ENCODE measurements at places on chromosomes 3 and 15.

- peaks cover 5% of the 10 kb centered on the region for H3K27me3 ChIP-seq
- peaks cover 7% of the 10 kb centered on the region for H3K4me1 ChIP-seq
- no peak overlapping the region for H3K4me3 ChIP-seq
- no peak overlapping the region for H3K27ac ChIP-seq
- peaks cover 3% of the 10 kb centered on the region for H3K36me3 ChIP-seq
These were observed 26.6 kb downstream of the GP9 start for GRCh38 chr3:129087138-129087702.

- peaks cover 4% of the 10 kb centered on the region for H3K36me3 ChIP-seq
- H3K4me1 ChIP-seq, result no peaks in the 10 kb centered on the region
- no peak overlapping the region for H3K4me3 ChIP-seq
- no peak overlapping the region for H3K27ac ChIP-seq
These were observed 10.6 kb downstream of the CISH start for GRCh38 chr3:50600841-50601591.

- H3K36me3 ChIP-seq, result no peaks in the 10 kb centered on the region
- no peak overlapping the region for H3K27ac ChIP-seq
- H3K4me3 ChIP-seq, result no peak overlapping the region
- DNase-seq, result no peak
These were observed 219.0 kb downstream of the LSAMP start for GRCh38 chr3:116226266-116226665.

DNA sequence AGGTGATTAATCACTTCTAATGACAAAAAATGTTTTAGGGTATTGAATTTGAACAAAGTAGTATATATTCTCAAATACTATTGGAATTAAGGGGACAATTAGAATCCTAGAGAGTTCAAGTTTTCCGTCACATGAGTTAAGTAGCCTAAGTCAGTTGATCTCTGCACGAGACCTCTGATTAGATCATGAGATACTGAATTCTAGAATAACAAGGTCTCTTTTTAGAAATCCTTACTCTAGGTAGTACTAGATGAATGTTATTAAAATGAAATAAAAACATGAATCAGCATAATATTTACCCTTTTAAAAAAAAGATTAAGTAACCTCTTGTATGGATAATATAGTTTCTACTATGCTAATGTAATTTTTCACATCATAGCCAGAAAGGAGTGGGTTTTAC lies 43.4 kb downstream of the MYO5A start:
- peaks cover 5% of the 10 kb centered on the region for H3K4me1 ChIP-seq
- H3K27me3 ChIP-seq, result peaks cover 4% of the 10 kb centered on the region
- H3K4me3 ChIP-seq, result no peak overlapping the region
- no peak for DNase-seq

- peaks cover 18% of the 10 kb centered on the region for H3K4me1 ChIP-seq
- H3K4me3 ChIP-seq, result peak within 1 kb of the TSS; percentile 93
- H3K27ac ChIP-seq, result peak within 1 kb of the TSS; percentile 77
These were observed at the start of gene RBPMS2 for GRCh38 chr15:64775551-64776401. Gene RBPMS2 (minus strand): TSS chr15:64775589. CDS start chr15:64775319, 270 bp downstream.

GRCh38 chr3:59235634-59236012 lies 185.8 kb upstream of the CFAP20DC start:
- DNase-seq, result no peak
- peaks cover 3% of the 10 kb centered on the region for H3K27me3 ChIP-seq
- no peak overlapping the region for H3K27ac ChIP-seq
- H3K36me3 ChIP-seq, result no peaks in the 10 kb centered on the region
- H3K4me1 ChIP-seq, result peaks cover 10% of the 10 kb centered on the region
- no peak overlapping the region for H3K4me3 ChIP-seq

DNA sequence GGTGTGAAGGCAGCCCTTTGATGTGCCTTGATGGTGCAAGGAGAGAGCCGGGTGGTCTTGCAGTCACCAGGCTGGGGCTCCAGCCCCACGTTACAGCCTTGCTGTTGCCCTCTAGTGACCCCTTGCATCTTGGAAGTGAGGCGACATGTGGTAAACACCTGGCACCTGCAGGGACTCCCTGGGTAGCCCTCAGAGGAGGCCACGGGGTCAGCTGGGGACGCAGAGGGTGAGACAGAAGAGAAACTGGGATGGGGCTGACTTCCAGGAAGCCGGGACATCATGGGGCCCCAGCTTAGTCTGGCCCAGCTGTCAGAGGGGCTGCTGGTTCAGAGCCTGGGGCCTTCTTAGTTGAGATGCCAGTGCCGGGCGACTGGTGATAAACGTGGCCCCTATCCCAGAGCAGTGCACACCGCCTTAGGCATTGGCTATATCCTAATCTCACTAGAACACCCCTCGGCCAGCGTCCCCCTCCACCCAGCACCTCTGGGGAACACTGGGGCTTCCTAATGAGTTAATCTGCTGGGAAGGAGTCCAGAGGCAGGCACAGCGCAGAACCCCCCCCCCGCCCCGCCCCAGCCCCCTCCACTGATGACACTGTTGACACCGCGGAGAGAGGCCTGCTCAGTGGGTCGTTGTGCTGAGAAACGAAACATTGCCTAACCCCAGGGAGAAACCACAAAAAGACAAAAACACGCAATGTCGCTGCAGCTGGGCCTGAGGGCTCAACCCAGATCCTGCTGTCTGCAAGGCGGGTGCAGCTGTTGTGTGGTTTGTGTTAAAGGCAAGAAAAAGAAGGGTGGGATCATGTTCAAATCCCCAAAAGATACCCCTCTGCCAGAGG lies 60.5 kb upstream of the KLF13 start:
- DNase-seq, result no peak
- no peak overlapping the region for H3K4me3 ChIP-seq
- H3K36me3 ChIP-seq, result peaks cover 3% of the 10 kb centered on the region
- no peak overlapping the region for H3K27ac ChIP-seq
- no peaks in the 10 kb centered on the region for H3K4me1 ChIP-seq

DNA sequence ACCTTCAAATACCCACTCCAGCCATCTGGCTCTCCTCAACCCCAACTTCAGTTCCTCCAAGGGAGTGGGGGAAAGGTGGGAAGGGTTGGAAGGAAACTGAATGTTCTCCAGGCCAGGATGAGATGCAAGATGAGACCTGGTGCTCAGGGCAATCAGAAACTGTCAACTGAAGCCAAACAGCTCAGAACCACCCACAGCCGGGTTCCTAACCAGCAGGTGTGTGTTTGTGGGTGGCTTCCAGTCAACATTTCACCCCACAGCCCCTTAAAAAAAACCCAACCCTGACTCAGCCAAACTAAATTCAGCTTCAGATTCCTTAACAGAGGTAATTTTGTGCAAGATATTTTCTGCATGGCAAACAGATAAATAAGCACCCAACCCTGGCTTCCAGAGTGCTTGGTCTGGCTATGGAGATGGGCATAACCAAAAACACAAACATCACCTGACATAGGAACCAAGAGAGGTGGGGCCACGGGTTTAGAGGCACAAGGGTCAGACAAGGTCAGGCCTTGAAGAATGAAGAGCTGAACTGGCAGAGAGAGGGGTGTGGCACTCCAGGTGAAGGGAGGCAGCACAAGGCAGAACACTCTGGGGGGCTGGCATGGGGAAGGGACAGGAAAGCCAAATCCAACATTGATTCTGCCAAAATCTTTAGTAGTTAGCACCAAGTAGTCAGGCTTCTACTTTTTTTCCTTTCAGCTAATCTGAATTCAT lies 34.7 kb downstream of the ZNF445 start:
- H3K4me3 ChIP-seq, result no peak overlapping the region
- H3K36me3 ChIP-seq, result peaks cover 27% of the 10 kb centered on the region
- DNase-seq, result no peak
- no peak overlapping the region for H3K27ac ChIP-seq
- H3K4me1 ChIP-seq, result peaks cover 18% of the 10 kb centered on the region

- H3K27ac ChIP-seq, result no peak overlapping the region
- H3K36me3 ChIP-seq, result no peaks in the 10 kb centered on the region
- H3K27me3 ChIP-seq, result peaks cover 2% of the 10 kb centered on the region
- DNase-seq, result no peak
These were observed 91.9 kb downstream of the MB21D2 start for GRCh38 chr3:192825657-192826200.

GRCh38 chr3:40490916-40491315 lies 14.0 kb downstream of the ZNF619 start:
- peaks cover 6% of the 10 kb centered on the region for H3K27me3 ChIP-seq
- no peak overlapping the region for H3K27ac ChIP-seq
- peaks cover 23% of the 10 kb centered on the region for H3K36me3 ChIP-seq
- DNase-seq, result no peak
- peaks cover 3% of the 10 kb centered on the region for H3K4me1 ChIP-seq
- H3K4me3 ChIP-seq, result no peak overlapping the region

GRCh38 chr15:40870716-40871115 lies 3.3 kb downstream of the RHOV start:
- no peak overlapping the region for H3K27ac ChIP-seq
- peaks cover 11% of the 10 kb centered on the region for H3K27me3 ChIP-seq
- peaks cover 2% of the 10 kb centered on the region for H3K4me1 ChIP-seq
- H3K4me3 ChIP-seq, result no peak overlapping the region

- H3K36me3 ChIP-seq, result peaks cover 52% of the 10 kb centered on the region
- DNase-seq, result no peak
- peaks cover 37% of the 10 kb centered on the region for H3K27me3 ChIP-seq
- peak overlapping the region; percentile 96 for H3K27ac ChIP-seq
- peak overlapping the region; percentile 63 for H3K4me3 ChIP-seq
- peaks cover 69% of the 10 kb centered on the region for H3K4me1 ChIP-seq
These were observed 2.8 kb upstream of the FAM131A start for GRCh38 chr3:184334470-184335158.

DNA sequence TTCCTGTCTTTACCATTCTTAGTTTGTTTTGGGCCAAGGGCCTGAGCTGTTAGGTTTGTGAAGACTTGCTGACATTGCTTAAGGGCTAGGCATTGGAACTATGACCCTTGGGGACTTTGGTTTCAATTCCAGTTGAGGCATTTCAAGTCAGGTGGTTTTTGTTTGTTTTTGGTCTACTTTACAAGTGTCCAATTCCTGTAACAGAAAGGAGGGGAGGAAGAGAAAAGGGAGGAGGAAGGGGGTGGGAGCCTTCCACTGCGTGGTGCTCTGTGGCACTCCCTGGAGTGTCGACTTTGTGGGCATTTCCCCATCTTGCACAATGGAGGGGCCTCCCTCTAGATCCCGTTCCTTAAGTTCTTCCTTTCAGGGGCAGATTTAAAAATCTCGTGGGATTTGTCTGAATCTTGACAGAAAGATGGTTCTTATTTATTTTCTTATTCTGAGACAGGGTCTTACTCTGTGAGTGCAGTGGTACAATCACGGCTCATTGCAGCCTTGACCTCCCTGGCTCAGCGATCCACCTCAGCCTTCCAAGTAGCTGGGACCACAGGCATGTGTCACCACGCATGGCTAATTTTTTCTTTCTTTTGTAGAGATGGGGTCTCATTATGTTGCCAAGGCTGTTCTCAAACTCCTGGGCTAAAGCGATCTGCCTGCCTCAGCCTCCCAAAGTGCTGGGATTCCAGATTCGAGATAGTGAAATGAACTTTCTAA lies 59.5 kb upstream of the RYK start:
- peak overlapping the region; percentile 20 for H3K27ac ChIP-seq
- DNase-seq, result no peak
- no peaks in the 10 kb centered on the region for H3K36me3 ChIP-seq
- H3K4me1 ChIP-seq, result peaks cover 42% of the 10 kb centered on the region

DNA sequence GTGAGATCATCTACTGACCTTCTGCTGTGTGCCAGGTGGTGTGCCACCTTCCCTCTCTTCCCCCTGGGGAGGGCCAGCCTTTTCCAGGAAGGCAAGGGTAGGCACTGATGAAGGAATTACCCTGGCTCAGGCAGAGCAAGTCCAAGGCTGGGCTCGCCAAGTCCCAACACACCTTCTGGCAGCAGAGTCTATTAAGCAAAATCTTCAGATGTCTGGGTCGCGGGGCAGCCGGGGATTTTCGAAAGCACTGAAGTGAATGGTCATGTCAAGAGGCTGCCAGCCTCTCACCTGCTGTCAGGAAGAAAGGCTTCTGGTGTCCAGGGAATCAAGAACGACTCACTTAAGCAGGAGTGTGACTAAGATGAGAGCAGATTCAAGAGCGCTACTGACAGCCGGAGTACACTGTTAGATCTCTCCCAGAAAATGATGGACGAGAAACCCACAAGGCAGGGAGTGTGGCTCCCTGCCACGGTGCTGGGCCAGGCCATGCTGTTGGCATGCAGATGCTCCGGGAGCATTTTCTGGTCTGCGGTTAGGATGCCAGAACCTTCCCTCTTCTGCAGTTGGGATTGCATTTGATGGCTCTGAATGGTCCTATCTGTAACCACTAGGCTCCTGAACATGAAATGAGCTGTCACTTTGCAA lies 479.8 kb downstream of the SHQ1 start:
- H3K4me3 ChIP-seq, result no peak overlapping the region
- H3K36me3 ChIP-seq, result peaks cover under 1% of the 10 kb centered on the region

DNA sequence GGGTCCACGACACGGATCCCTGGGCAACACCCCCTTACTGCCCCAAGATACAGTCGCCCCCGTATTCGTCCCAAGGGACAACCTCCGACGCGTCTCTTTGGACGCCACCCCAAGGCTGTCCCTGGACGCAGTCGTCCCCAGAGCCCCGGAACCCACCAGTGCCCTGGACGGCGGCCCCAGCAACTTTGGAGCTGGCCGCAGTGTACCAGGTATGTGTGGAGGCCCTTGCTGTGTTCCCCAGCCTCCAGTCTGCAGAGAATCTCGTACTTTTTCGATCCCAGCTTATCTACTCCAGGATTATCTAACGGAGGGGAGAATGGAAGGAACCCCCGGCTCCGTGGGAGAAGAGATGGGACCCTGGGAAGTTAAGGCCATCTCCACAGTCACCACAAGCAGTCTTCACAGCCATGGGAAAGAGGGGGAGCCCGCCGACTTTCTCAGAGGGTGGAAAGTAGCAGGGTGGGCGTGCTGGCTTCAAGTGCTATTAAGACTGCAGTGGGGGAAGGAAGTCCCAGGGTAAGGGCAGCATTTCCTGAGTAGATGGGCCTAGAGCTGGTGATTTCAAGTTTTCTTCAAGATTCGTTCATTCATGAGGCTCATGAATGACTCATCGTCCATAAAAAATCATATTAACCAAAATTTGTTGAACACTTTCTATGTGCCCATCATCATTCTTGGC lies 1.1 kb downstream of the MESP2 start:
- peaks cover 4% of the 10 kb centered on the region for H3K27me3 ChIP-seq
- H3K4me3 ChIP-seq, result no peak overlapping the region
- no peak overlapping the region for H3K27ac ChIP-seq

DNA sequence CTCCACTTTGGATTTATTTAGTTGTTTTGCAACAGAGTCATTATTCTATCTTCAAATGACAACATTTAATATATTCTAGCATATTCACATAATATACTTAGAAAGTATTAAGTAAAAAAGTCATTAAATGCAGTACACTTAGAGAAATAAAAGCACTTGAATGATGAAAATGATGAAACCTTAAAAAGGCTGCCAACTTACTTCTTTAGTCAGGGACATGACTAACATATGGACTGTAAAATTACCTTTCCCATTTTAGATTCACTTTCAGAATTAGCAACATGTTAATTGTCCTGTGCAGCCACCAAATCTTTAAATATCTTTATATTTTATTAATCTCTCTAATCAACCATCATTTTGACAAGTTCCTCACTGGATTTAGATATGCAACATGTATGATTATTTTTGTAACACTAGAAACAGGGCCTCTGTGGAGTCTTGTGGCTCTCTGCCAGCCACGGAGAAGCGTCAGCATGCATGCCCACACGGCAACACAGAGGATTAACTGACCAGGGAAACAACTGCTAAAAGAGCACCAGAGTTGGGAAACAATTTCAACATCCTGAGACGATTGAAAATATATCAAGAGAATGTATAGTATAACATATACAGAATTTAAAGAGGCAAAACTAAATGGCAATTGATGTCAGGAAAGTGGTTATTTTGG lies 95.7 kb downstream of the ANO10 start:
- H3K4me1 ChIP-seq, result no peaks in the 10 kb centered on the region
- peaks cover 20% of the 10 kb centered on the region for H3K36me3 ChIP-seq
- no peak overlapping the region for H3K4me3 ChIP-seq
